ENCODE measurements at places on chromosomes 5 and 9.

GRCh38 chr5:167726642-167727041 is 564.8 kb upstream of the WWC1 start:
- no peak for DNase-seq

DNA sequence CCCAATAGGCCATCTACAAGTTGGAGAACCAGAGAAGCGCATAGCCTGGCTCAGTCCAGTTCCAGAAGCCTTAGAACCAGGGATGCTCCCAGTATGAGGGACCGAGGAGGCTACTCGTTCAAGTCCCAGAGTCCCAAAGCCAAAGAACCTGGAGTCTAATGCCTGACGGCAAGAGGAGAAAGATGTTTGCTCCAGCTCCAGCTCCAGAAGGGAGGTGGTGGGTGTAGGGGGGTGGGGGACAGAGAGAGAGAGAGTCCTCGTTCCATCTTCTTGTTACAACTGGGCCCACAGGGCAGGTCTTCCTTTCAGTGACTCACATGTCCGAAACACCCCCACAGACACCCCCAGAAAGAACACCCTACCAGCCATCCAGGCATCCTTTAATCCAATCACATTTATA is 63.9 kb downstream of the SEC61B start:
- no peak for DNase-seq

DNA sequence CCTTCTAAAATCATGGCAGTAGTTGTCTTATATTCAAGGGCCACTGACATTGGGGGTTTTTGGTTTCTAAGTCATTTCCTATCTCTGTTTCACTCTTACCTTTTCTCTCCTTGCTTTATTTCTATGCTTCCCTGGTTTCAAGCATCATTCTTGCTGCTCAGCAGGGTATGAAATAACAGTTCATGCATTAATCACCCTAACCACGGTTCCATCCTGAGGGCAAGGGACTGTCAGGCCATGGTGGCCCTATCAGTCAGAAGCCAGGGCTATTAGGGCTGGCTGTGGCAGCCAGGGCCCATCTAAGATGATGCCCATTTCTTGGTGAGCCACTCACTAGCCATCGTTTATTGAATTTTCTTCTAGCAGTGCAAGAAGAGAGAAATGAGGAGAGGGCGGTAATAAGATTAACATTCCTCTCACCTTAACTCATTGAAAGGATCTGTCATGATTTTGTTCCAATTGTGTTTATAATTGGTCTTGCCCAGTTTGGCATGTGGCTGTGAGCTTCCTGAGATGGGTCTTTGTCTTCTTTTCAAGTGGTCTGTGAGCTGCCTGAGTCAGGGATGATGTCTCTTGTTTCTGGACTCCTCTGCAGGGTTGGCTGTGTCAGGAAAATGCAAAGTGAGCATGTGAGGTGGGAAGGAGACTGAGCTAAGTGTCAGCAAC is 45.2 kb downstream of the CYSTM1 start:
- DNase-seq = no peak

DNA sequence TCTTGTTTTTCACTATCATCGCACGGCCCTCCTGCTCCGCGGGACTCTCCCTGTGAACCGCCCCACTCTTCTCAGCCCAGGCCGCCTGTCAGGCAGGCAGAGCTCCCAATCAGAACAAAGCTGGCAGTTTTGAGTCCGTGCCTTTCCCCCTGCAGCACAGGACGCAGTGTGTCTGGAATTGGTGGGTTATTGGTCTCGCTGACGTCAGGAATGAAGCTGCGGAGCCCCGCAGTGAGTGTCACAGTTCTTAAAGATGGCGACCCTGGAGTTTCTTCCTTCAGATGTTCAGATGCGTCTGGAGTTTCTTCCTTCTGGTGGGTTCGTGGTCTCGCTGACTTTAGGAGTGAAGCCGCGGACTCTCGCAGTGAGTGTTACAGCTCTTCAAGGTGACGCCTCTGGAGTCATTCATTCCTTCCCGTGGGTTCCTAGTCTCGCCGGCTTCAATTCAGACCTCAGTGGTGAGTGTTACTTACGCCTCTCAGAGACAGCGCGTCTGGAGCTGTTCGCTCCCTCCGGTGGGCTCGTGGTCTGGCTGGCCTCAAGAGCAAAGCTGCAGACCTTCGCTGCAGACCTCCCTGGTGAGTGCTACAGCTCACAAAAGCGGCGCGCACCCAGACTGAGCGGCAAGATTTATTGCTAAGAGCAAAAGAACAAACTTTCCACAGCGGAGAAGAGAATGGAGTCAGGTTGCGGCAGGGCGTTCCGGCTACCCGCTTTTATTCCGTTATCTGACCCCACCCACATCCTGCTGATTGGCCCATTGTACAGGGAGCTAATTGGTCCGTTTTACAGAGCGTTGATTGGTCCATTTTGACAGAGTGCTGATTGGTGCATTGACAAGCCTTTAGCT is 7.4 kb downstream of the ZDHHC11B start:
- DNase-seq = no peak

DNA sequence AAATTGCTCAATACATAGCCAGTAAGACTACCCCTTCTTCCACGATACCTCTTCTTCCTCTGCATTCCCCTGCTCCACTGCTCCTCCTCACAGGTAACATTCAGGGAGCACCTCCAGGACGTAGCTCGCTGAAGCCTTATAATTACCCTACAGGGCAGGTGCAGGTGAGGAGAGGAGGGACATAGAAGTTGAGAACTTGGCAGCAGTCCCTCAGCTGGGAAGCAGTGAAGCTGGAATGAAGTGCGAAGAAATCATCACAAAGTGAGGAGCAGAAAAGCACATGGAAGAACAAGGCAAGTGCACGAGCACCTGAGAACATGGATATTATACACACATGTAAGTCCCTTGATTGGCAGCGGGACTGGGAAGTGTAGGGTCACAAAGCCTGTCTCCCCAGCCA is 118.2 kb downstream of the HSD17B3 start:
- no peak for DNase-seq

GRCh38 chr5:59485107-59485506 is 408.4 kb downstream of the PDE4D start:
- DNase-seq = no peak

DNA sequence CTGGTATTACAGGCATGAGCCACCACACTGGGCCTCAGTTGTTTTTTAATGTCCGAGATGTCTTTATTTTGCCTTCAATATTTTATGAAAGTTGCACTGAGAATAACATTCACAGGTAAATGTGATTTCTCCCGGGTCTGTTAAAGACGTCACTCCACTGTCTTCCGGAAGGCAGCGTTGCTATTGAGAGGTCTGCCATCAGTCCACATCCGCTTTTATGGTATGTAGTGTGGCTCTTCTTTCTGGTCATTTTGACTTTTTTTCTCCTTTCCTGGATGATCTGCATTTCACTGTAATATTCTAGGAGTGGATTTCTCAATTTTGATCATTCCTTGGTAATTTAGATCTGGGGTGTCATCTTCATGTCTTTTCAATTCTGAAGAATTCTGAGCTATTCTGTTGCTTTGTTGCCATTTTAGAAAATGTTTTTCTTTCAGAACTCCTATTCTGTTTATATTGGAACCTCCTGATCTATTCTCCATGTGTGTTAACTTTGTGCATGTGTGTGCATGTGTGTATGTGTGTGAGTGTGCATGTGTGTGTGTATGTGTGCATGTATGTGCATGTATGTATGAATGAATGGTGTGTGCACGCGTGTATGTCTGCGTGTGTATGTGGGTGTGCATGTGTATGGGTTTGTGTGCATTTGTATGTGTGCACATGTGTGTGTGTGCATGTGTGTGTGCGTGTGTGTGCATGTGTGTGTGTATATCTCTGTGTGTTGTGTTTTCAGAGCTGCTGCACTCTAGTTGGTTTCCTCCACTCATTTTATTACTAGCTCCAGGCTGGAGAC is 1.9 kb upstream of the LCN1 start:
- DNase-seq = no peak

All from T1000 (cell line).